Endothelial cell (in vitro differentiated cells): ENCODE measurements at places on chromosomes 5 and 9.

DNA sequence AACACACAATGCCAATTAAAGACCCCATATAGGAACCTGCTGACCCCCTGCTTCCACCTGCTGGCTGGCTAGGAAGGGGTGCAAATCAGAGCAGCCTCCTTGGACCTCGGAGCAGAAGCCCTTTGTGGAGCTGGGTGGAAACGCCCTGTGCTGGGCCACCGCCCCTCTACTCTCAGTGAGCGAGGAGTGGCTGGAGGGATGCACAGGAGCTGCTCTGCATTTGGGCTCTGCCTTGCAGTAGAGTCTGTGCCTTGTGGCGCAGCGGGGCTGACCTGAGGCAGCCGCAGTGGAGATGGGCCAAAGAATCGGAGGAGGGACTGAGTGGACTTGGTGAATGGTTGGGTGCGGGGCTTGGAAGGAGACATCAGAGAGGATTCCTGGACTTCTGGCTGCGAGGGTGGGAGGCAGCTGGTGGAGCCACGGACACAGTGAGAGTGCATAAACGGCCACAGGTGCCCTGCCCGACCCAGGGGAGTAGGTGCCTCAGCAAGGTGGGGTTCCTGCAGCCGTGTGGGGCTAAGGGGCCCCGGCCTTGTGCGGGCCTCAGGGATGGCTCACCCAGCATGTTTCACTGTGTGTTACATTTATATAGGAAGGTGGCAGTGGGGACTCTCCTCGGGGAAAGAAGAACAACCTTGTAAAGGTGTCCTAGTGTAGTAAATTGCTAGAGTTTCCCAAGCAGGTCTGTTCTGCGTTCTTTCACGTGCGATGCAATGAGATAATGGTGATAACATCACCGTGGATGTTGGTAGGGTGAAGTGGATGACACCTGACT lies 14.1 kb upstream of the IRX4 start:
- no peak for DNase-seq

DNA sequence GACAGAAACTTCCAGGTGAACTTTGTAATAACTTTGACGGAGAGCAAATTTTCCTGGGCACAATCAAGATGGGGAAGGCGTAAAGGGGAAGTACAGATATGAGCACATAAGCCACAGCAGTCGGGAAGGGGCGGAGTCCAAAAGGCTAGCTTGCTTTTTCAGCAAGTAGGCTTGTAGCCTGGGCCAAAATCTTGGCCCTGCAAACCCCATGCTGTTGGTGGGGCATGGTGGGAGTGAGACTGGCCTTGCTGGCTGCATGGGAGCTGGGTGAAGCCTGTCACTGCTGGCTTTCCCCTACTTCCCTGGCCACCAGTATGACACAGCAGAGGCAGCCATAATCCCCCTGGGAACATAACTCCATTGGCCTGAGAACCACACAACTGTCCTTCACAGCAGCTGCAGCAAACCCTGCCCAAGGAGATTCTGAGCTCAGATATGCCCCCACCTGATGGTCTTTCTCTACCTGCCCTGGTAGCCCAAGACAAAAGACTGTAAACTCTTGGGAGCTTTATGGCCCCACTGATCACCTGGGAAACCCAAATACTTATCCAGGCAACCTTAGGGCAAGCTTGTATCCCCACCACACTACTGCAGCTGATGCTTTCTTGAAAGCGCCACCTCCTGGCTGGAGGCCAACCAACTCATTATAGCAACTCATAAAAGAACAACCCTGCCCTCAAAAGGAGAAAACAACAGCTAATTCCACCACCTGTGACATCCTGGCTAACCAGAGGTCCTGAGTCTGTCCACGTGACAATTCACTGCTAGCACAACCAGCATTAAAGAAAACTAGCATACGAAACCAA lies 24.0 kb downstream of the DCTN4 start:
- DNase-seq, result no peak

- no peak for DNase-seq
These were observed 4.5 kb downstream of the PRELID2 start for GRCh38 chr5:145830594-145830993.

DNA sequence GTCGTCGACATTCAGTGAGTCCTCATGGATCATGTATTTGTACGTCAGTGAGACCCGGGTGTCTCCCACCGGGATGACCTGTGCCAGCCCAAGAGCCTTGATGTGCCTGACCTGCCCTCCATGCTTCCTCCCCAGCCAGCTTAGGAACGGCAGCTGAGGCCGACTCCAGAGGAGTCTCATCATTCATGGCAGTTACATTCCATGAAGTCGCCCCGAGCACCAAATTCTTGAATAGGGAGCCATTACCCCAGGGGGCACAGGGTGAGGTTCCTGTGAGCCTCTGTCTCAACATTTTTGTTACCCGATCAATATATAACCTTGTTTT lies 67.8 kb downstream of the ZNF354C start:
- no peak for DNase-seq

DNA sequence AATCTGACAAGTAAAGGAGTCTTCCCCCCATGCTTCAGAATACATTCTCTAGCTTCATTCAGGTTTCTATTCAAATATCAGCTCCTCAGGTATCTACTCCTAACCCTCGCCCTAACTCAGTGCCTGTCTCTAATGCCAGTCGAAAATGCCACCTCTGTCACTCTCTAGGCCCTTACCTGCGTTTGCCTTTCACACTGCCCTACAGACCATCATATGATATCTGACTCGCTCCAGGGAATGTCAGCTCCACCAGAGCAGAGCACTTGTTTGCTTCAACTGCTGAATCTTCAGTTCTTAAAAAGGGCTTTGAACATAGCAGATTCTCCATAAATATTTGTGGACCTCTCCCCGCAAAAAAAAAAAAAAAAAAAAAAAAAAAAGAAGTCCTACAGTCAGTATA lies 46.7 kb downstream of the ADRB2 start:
- DNase-seq, result no peak

GRCh38 chr9:95462249-95463147 lies 54.3 kb downstream of the PTCH1 start:
- peak; percentile 73 for DNase-seq

DNA sequence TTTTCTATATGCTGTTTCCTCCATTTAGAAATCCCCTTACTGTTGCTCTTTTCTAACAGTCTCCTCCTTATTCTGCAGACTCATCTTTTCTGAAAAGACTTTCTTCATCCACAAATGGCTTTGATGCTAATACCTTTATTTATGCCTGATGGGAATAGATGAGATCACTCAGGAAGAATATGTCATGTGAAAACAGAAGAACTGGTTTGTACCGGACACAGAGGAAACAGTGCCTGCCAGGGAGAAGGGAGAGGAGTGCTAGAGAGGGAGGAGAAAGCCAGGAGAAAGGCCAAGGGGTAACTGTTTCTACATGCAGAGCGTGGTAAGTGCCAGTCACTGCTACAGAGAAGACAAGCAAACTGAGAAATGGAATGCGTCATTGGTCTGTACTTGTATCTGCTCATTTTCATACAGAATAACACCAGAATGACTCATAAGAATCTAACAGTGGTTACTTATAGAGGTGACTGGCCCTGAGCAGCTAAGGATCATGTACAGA lies 45.9 kb upstream of the PJA2 start:
- no peak for DNase-seq

DNA sequence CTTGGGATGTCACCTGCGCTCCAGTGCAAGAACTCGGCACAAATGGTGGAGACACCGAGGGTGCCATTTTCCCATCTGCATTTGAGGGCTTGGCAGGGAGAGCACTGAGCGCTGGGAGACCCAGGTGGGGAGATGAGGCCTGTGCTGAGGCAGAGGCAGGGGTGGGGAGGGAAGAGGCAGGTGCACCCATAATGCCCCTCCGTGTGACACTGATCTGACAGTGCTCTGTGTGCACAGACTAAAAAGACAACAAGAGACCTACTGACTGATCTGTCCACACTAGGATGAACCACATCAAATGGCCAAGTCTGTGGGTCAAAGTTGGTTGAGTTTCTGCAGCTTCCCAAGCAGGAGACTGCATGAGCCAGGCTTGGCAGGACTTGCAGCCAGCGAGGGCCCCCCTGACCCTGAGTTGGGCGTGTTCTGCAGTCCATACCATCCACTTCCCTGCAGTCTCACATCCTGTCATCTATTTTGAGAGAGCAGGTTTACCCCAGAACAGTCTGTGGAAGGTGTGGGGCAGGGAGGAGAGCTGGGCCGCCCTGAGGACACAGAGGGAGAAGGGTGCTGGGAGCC lies 41.9 kb downstream of the NEK6 start:
- no peak for DNase-seq

GRCh38 chr9:137664676-137665075 lies 45.9 kb downstream of the EHMT1 start:
- DNase-seq, result no peak

GRCh38 chr5:62068554-62068953 lies 237.5 kb upstream of the KIF2A start:
- no peak for DNase-seq

DNA sequence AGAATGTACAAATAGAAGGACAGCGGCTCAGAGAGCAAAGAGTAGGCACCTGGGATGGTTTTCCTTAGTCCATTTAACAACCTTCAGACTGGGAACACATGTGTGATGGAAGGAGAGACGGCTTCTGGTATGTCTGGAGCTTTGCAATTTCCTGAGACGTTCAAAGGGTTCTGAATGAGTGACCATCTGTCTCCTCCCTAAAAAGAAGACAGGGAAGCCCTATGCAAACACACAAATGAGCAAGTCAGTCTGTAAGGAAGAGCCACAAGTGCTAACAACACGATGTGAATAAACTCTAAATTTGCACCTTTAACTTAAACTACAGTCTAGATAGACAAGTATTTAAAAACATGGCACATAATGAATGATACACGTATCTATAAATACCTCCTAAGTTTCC lies 391.0 kb downstream of the ICE1 start:
- no peak for DNase-seq

DNA sequence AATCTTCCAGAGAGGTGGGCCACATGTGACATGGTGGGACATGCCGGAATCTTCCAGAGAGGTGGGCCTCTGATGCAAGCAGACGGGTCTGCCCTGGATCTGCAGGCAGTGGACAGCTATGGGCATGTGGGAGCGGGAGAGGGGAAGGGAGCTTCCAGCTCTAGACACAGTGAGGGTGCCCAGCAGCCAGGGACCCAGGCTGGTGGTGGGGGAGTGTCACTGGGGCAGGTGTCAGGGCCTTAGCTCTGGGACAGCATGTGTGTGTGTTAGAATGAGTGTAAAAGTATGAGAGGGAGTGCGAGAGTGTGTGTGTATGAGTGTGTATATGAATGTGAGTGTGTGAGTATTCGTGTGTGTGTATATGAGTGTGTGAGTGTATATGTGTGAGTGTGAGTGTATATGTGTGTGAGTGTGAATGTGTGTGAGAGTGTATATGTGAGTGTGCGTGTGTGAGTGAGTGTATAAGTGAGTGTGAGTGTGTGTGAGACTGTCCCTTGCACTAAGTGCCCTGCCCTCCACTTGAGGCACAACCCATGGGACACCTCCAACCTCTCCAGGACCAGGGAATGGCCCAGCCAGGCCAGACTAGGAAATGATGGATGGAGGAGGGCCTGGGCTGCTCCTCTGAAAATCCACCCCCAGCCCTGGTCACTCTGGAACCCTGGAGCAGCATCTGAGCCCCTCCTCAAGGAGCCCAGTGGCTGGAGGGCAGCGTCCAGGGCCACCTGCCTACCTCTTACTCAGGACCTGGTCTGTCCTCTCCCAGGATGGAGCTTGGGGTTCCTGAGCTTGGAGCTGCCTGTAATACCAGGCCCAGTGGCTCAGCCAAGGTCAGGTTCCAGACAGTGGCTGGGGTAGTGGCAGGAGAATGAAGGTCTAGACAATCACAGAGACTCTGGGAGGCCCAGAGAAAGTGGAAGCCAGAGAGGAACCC lies 122.2 kb downstream of the C9orf50 start:
- DNase-seq, result no peak
